ENCODE measurements at places on chromosomes 1 and 21.

DNA sequence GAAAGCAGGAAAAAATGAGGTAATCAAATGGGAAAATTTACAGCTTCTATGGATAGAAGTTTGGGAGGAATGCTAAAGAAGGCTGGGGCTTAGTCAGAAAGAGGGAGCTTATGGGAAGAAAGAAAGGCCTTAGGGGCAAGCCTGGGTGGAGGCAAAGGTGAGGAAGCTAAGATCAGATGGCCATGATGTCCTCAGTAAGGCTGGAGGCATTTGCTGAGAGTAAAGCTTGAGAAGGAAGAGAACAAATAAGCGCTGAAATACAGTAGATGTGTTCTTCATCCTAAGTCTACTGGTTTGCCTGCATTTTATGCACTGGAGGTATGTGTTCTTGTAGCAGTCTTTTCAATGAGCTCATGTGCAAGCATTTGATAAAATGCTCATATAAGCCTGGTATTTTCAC is 355.4 kb downstream of the BRINP2 start:
- DNase-seq = no peak

DNA sequence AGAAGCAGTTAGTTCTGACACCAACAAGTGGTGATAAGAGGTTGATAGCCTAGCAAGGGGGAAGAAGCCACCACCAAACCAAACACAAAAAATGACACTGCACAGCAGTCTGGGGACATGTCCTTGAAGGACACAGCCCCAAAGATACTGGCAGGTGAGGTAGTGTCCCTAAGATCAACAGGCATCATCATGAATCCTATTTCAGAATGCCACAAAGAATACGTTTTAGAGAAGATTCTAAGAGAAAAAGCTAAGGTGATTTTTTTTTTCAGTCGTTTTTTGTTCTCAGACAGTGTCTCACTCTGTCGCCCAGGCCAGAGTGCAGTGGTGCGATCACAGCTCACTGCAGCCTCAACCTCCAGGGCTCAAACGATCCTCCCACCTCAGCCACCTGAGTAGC is 19.6 kb downstream of the MTHFR start:
- no peak for DNase-seq

DNA sequence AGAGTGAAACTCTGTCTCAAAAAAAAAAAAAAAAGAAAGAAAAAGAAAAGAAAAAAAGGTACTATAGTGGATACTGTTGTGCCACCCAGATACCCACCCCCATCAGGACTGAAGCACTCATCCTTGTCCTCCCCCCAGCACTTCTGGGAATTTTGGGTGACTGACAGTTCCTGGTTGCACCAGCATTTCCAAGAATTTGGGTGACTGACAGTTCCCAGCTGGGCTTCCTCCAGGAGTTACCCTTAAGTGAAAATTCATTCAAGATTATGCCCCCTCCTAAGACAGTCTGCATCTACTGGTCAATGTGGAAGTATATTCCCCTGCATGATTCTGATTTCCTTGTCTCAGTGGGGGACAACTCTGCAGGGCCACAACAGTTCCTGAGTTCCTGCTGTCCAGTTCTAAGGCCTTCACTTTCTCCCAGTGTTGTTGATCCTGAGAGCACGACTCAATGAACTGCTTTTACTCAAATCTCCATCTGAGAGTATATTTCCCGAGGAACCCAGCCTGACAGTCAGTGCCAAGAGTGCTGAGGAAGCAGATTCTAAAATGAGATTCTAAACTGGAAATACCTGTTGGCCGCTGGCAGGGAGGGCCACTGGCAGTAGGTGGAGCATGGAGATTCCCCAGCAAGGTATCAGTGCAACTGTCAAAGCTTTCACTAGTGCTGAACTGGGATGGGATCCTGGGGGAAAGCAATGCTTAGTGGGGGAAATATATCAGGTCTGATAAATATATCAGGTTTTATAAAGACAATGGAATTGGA is 18.5 kb downstream of the RIIAD1 start:
- no peak for DNase-seq

DNA sequence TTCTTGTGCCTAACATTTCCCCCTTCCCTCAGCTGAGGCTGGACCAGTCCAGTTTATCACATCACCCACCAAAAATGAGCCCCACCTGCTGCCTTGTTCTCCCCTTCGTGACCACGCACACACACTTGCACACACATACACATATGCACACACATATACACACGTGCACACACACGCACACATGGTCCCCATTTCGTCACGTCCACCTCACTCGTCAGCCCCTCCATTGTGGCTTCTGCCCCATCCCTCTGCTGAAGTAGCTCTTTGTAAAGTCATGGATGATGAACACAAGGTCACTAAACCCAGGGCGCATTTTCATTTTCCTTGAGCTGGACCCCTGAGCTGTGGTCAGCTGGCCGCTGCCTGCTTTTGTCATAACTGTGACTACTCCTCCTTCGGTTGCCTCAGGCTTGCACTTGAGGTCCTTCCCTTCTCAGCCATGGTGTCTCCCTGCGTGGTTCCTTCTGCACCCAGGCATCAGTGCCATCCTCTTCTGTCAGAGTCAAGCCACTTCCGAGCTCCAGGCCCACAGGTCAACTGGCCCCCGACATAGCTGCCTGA is 93.8 kb downstream of the SYT2 start:
- no peak for DNase-seq

GRCh38 chr1:43373066-43373940 is 5.5 kb upstream of the ELOVL1 start:
- no peak for DNase-seq

GRCh38 chr1:55959136-55959548 is 620.2 kb downstream of the PLPP3 start:
- no peak for DNase-seq

- DNase-seq = no peak
Observed at GRCh38 chr1:59446257-59446901, 149.5 kb downstream of the FGGY start.

DNA sequence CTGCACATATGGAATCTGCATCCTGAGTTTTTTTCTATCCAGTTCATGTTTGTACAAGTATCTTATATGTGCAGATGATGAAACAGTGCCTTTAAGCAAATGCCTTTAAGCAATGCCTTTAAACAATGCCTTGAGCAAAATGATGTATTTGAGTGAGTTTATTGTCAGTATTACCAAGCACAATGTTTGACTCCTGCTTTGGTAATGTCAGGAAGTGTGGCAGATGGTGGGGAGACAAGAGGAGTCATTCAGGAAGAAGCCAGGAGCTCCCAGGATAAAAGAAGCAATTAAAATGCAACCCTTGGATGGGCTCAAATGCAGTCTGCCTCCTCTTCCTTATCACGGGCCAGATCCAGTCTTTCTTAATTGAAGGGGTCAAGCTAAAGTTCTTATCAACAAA is 108.7 kb upstream of the KCNJ15 start:
- no peak for DNase-seq

DNA sequence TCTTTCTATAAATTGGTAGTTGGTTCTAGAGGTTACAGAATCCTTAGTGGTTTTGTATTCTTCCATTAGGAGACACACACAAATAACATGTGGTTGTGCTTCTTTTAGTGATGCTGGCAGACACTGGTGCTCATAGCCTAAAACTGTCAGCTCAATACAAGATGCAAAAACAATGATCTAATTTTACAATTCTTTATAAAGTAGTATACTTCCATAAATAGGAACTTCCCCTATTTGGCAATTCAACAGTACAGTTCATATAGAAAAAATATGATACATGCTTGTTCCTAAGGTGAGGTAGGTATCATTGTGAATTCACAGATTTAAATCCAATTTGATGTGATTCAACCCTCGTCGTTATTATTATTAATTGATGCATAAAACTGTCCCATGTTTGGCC is 20.8 kb upstream of the CCDC17 start:
- no peak for DNase-seq

- no peak for DNase-seq
Observed at GRCh38 chr1:50289495-50289894, 133.7 kb downstream of the DMRTA2 start.

- DNase-seq = no peak
Observed at GRCh38 chr1:18160290-18160942, 52.8 kb downstream of the IGSF21 start.

DNA sequence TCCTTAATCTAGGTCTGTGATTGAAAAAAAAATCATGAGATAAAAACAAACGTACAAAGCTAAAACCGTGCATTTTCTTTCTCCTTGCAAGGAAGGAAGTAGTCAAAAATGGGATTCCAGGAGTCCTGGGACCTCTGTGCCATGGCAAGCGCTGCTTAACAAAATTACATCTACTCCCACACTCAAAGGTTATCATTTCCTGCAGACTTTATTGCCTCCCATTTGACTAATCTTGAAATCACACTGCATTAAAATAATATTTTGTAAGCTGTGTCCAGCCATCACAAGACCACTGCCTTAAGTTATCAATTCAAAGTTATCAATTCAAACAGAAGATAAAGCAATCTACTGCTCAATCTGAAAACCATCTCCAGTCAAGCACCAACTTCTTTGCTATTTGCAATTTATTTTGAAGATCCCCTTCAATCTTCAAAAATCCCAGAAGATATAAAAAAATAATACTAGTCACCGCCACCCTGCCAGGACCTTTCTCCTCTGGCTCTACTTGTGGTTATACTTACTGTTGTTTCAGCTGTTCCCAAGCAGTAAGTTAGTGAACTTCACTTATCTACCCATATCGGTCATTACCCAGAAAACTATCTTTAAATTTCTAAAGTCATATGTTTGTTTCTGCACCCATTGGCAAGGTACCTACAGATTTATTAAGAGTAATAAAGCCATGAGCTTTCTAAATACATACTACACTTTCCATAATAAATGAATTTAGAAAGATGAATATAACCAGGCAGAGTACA is 38.1 kb upstream of the RAP1GAP start:
- no peak for DNase-seq

DNA sequence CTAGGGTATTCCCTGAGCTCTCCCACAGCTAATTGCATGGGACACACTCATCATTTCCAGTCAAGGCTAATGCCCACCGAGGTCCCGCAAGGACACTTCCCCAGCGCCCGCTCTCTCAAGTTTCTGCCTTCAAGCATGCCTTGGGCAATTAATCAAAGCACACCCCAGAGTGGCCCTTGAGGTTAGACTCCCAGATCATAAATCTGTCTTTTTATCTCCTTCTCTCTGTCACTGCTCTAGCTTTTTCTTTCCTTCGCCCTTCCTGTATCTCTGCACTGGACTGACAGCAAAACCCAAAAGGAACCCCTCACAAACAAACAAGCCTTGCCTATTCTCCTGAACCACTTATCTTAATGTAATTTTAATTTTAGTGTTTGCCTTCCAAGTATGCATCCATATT is 7.9 kb upstream of the EXOSC10 start:
- no peak for DNase-seq

- no peak for DNase-seq
Observed at GRCh38 chr1:180901076-180901990, 11.4 kb upstream of the KIAA1614 start.

GRCh38 chr1:85865213-85865612 is 157.0 kb upstream of the ZNHIT6 start:
- no peak for DNase-seq

DNA sequence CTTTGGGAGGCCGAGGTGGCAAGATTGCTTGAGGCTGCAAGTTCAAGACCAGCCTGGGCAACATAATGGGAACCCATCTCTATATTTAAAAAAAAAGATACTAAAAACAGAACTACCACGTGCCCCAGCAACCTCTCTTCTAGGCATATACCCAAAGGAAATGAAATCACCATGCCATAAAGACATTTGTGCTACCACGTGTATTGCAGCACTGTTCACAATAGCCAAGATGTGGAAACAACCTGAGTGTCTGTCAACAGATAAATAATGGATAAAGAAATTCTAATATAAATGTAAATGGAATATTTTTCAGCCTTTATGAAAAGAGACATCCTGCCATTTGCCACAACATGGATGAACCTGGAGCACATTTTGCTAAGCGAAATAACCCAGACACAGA is 128.6 kb downstream of the PCNX2 start:
- DNase-seq = no peak
